Activated T-cell treated with anti-CD3 and anti-CD28 coated beads for 4 hours (primary cell): ENCODE measurements at places on chromosomes 5 and 9.

DNA sequence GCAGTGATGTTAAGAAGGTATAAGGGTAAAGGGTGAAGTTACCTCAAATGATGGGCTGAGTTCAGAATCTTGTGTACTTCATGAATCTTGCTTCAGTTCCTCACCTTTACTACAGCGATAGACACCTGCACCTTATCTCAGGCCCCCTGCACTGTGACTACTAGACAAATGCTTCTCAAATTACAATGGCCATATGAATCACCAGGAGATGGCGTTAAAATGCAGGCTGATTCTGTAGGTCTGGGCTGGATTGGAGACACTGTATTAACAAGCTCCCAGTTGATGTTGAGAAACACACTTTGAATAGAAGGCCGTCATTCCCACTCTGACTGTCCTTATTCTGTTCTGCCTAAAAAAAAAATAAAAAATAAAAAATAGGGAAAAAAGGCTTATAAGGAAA lies 29.8 kb downstream of the TARS1 start:
- no peak for DNase-seq

DNA sequence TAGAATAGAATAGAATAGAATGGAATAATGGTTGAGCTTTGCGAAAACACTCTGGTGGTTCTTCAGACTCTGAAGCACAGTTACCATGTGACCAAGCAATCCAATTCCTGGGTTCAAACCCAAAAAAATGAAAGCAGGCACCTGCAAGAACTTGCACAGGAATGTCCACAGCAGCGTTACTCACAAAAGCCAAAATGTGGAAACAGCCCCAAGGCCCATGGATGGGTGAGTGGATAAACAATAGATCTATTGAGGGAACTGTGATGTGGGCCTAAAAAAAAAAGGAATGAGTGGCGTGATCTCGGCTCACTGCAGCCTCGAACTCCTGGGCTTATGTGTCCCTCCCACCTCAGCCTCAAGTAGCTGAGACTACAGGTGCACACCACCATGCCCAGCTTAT lies 21.4 kb upstream of the TMEM250 start:
- DNase-seq: no peak

DNA sequence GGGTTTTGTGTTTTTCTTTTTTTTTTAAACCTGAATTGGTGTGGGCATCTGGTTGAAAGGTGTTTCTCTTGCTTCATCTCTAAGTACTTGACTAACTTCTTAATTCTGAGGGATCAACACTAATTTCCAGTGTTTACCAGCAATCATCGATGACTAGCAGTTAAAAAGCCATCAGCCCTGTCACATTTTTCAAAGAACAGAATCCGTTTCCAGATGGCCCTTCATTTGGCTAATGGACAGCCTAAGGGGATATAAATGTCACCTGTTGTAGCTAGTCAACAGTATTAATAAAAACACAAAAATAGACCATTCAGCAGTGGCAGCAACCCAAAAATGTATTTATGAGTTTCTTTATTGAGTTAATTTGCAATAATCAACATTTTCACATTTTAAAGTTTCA lies 1076.5 kb downstream of the MAT2B start:
- no peak for DNase-seq

- DNase-seq: no peak
Measured at GRCh38 chr5:122311961-122312590, at the start of gene SNCAIP. TSS of gene SNCAIP (plus strand) at chr5:122312237. CDS start at chr5:122391135, 78,898 bp downstream.

GRCh38 chr9:134502809-134503211 lies 138.8 kb upstream of the COL5A1 start:
- no peak for DNase-seq

DNA sequence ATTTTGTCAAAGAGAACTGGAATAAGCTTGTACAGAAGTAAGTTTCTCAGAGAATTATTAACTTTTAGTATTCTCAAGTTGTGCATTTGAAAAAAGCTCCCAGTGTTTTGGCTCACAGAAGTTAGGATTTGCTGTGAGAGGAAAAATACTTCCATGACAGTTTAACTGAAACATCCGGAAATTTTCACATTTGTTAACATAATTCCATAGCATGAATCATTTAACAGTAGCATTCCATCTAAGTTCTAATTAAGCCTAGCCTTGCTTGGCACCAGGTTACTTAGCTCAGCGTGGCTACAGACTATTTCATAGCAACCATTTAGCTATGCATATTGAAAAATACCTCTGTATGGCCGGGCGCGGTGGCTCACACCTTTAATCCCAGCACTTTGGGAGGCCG lies 90.8 kb downstream of the LNPEP start:
- no peak for DNase-seq

- no peak for DNase-seq
Measured at GRCh38 chr9:35791297-35791921, at the start of gene NPR2. TSS of gene NPR2 (plus strand) at chr9:35791591. CDS start at chr9:35792409, 818 bp downstream.

DNA sequence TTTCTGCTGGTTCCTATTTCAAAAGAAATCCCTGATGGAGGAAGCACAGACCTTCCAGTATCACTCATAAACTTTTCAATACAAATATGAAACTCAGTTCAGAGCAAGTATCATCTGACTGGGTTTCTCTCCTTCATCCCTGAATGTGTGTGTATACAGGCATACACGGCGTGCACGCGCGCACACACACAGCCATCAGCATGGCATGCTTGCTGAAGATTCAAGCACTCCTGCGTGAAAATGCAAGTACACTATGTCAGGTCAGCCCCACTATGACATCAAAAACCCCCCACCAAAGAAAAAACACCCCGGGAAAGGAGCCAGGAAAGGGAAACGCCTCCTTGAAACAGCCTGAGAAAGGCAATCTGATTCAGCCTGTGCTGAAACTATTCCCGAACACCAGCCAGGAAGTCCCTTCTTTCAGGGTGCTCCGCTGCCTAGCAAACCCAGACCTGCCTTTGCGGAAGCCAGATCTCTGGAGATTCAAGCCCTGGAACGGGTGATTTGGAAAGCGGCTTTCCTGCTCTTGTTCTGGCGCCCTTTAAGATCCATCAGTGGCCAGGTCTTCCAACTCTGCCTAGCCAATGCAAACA lies 831 bp downstream of the KLHL3 start:
- no peak for DNase-seq

GRCh38 chr9:37464426-37465248 lies 613 bp downstream of the ZBTB5 start:
- DNase-seq: peak; percentile 54

DNA sequence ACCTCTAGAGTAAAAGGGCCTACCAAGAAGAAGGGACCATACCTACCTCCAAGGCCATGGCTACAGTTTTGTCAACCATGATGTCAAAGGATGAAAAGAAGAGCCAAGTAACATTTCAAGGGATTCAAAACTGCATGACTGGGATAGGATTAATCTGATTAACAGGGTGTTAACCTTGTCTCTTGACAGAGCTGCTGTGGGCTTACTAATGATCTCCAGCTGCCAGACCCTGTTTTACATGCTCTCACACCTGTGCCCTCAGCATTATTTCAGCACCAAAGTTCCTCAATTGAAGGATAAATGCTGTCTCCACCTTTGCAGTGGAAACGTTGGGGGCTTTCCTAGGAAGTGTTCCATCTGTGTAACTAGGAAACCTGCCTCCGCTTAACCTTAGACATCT lies 78.3 kb downstream of the DMAC1 start:
- no peak for DNase-seq

DNA sequence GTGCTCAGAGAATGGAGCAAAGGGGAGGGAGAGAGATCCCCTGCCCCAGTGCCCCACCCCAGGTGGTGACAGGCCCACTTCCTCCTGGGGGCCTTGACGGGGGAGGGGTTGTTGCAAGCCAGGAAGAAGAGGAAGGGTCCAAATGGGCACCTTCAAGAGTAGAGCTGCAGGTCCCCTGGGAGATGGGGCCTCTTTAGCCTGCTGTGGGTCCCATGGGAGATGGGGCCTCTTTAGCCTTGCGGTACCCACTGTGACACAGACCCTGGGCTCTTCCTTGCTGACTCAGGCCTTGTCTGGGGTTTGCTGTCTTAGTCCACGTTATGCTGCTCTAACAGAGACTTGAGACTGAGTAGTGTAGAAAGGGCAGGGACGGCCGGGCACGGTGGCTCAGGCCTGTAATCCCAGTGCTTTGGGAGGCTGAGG lies 9.6 kb upstream of the TOR4A start:
- no peak for DNase-seq

DNA sequence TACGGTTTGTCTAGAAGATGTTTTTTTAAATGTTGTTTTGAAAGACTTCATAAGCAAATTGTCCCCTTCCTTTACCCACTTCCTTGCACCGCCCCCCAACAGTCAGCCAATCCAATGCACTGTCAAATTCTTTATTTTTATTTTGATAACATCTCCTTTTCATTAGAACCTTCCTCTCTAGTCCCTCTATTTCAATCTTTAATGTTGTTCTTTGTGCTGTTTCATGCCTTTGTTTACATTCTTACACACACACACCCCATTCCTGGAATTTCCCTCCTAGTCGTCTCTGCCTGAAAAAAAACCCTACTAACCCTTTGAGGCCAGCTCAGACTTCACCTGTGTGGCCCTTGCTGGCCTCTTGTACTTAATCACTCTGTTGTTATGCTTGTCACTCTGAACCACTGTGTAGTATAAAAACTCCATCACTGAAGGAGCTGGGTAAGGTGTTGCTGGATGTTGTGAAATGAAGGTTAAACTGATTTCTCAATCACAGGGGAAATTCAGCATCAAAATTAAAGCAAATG lies 133.4 kb downstream of the UGCG start:
- no peak for DNase-seq

DNA sequence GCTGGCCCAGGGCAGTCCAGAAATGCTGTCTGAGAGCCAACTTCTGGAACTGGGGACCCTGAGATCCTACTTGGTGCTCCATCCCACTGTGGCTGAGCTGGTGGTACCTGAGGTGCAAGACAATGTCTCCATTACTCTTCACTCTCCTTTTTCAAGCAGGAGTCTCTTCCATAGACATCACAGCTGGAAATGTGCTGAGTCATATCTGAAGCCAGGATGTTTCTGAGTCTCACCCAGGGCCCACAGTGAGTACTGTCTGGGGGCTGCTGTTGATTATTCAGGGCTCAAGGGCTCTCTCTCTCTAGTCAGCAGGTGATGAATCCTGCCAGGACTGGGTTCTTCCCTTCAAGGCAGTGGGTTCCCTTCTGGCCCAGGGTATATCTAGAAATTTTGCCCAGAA lies 145.2 kb upstream of the TAS2R1 start:
- no peak for DNase-seq

DNA sequence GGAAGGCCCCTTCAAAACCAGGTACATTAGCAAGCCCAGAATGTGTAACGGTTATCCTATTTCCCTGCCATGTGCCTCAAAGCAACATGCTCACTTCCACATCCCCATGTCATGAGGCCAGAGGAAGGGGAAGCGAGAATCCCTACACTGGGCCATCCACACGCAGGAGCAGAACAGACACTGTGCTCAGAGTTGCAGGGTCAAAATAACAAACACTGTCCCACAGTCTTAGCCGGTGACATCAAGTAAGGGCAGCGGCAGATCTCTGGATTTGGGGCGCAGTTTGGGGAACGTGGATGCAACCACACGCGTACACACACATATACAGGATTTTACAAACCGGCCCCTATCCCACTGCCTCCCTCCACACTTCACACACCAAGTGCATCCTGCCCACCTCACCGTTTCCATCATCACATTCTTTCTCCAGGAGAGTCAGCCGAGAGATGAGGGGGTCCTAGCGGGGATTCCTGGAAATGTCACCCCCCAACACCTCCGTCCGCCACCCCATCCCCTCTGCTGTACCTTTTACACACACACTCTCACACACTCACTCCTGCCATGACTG lies 776 bp downstream of the APBA1 start:
- DNase-seq: no peak

DNA sequence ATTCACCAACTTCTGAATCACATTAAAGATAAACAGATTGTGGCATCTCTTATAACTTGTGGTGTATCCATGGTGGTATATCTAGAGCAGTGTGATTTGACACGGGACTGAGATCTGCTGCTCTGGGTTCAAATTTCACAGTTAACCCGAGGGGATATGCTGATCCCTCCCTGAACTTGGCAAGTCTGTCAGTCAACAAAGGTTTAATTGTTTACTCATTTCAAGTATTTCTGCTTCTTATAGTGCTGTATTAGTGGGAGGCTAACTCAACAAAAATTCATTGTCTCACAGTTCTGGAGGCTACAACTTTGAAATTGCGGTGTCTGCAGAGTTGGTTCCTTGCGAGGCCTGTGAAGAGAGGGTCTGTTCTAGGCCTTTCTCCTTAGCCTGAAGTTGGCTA lies 1175.2 kb downstream of the PTPRD start:
- no peak for DNase-seq

DNA sequence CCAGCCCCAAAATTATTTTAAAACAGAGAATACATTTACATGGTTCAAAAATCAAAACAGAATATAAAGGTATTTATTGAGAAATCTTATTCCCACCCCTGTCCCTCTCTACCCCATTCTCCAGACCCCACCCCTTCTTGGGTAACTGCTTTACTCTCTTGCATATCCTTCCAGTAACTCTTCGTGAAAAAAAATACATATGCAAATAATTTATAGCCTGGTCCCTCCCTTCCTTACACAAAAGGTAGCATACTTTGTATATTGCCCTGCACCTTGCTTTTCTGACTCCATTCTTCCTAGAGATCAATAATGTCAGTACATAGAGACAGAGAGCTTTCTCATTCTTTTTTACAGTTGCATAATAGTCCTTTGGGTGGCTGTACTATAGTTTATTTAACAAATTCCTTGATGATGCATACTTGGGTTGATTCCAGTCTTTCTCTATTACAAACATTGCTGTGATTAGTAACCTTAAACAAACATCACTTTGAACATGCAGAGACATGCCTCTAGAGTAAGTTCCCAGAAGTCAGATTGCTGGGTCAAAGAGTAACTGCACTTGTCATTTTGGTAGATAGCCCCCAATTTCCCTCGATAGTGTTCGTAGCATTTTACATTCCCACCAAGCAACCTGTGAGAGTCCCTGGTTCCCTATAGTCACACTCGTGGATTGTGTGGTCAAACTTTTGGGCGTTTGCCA lies 47.9 kb downstream of the STOM start:
- no peak for DNase-seq

- no peak for DNase-seq
Measured at GRCh38 chr9:85262333-85262732, 479.4 kb downstream of the AGTPBP1 start.

- DNase-seq: no peak
Measured at GRCh38 chr5:172534229-172535107, 80.1 kb upstream of the SH3PXD2B start.

DNA sequence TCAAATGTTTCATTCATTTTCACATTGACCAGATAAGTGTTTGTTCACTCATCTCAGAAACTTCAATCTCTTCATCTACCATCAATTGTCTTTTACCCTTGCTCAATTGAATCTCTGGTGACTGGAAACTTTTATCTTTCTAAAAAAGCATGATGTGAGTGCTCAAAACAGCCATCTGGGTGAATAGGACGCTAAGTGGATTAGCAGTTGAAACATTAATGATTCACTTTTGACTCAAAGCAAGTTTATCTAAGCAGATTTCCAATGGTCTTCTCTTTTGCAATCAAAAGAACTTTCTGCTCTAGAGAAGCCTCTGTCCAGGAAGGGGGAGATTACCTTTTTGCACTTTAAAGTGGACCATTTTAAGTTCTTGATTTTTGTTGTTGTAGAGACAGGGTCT lies 22.2 kb downstream of the KLF4 start:
- DNase-seq: no peak
